ENCODE measurements at places on chromosomes 13 and 19.

DNA sequence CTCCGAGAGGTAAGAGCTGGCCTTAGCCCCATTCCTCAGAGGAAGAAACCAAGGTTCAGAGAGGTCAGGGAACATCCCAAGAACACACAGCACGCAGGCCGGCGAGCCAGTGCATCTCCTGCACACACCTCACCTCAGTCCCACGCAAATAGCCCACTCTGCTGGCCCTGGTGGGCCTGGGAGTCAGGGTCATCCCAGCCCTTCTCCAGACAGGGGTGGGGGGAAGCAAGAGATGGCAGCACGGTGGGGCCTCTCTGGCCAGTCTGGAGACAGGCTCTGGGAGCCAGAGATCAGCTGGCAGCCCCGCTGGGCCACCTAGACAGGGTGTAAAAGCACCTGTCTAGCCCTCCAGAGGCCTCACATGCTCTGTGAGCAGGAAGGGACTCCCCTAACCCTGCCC, 26.8 kb downstream of the TUBA3C start:
- DNase-seq, result no peak

DNA sequence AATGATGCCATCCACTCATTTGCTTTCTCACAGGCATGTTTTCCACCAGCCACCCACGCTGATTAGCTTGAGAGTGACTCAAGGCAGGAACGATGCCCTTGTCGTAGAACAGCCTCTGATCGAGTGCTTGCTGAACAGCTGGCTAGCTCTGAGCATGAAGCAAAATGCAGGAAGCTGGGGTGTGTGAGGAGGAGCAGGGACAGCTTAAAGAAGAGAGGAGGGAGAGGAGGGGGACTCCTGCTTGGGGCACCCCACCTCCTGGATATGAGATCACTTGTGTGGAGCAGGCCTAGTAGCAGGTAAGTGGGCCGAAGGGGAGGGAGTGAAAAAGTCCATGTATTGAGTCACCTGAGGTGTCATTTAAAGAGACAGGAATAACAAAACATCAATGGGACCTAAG, 48.8 kb downstream of the IRS2 start:
- no peak for DNase-seq

- DNase-seq, result no peak
These were observed at the start of gene RTBDN for GRCh38 chr19:12834566-12834943. RTBDN (minus strand) TSS chr19:12834579; CDS start chr19:12829979, 4,600 bp downstream.

DNA sequence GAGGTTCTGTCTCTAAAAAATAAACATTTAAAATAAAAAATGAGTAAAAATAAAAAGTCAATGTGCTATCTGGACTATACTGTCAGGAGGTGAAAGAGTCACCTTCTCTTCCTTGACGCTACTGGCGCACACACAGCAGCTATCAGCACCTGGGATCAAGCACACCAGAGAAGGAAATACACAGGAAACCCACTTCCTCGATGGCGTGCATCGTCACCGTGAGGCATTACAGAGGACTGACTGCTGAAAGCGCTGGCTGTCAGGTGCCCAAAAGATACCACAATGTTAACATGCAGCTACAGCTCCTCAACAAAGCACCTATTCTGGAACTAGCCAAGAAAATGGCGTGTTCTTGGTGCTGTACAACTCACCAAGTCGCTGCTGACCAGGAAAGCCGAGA, 6.1 kb downstream of the SLC35E1 start:
- DNase-seq, result no peak

DNA sequence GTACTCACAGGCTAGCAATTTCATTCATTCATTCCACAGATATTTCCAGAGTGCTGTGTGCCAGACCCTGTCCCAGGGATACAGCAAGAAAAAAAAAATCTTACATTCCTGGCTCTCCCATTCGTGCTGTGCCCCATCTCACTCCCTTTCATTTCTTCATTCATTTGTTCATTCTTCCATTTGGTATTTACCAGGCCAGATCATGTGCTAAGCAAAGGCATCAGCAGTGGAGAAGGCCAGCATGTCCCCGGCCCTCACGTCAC, 2.3 kb downstream of the MAP3K10 start:
- DNase-seq, result no peak

DNA sequence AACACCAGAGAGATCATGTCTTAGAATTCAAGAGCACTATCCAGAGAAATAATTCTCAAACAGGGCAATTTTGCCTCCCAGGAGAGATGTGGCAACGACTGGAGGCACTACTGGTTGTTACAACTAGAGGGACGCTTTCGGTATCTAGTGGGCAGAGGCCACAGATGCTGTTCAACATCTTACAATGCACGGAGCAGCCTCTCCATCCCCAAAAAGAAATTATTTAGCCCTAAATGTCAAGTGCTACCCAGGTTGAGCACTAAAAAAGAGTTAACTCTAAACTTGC, 78.6 kb downstream of the ABCC4 start:
- no peak for DNase-seq

- no peak for DNase-seq
These were observed 678.9 kb upstream of the SLITRK5 start for GRCh38 chr13:86992251-86992650.

DNA sequence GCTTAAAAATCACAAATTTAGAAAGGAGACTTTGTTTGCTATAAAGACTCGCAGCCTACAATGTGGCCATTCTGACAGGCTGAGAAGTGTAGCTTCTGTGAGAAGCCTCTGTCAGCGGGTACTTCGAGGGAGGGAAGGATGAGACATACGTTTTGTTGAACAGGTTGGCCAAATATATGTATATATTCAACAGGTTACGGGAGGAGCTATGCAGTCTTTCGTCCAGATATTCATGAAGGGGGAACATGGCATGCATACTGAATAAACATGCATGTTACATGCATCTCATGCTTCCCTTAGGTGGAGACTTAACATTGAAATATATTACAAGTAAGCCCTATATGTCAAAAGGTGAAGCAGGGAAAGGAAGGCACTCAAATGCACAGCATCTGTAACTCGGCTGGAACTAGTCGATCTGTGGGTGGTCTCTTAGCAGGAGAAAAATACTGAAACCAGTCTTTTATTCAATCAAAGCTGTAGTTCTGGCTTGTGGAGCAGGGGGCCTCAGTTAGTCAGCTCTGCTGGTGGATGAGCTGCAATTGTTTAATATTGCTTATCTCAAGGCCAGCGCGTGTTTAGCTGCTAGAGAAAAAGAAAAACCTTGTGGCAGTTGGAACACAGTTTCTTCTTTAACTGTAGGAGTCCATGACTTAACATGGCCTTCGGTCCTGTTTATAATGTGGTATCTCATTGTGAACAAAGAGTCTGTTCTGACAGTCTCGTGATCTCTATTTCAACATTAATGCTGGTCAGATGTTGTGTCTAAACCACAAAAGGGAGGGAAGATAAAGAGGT, 94.3 kb downstream of the FAM216B start:
- DNase-seq, result peak; percentile 56

- DNase-seq, result no peak
These were observed 1.2 kb downstream of the DLL3 start for GRCh38 chr19:39499932-39500331.

GRCh38 chr13:77817521-77817920, 101.1 kb downstream of the EDNRB start:
- DNase-seq, result no peak

- no peak for DNase-seq
These were observed 34.1 kb downstream of the CSNK1G2 start for GRCh38 chr19:1975162-1975480.

DNA sequence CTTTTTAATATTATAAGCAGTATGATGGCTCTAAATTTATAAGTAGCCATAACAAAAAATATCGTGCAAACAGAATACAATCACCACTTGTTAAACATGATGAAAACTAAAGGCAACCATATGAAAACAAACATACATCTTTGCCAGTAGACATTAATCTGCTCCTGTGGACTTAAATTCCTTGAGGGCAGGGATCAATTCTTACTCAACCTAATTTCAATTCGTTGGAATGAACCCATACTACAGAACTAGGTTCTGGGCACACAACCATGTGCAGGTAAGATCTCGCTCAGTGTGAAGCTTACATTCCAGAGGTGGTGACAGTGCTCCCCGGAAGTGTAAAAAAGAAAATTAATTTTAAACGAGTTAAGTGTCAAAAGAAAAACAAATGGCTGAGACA, 13.4 kb downstream of the TBC1D4 start:
- no peak for DNase-seq

GRCh38 chr19:55447421-55448174, 4.5 kb upstream of the SHISA7 start:
- peak; percentile 67 for DNase-seq

DNA sequence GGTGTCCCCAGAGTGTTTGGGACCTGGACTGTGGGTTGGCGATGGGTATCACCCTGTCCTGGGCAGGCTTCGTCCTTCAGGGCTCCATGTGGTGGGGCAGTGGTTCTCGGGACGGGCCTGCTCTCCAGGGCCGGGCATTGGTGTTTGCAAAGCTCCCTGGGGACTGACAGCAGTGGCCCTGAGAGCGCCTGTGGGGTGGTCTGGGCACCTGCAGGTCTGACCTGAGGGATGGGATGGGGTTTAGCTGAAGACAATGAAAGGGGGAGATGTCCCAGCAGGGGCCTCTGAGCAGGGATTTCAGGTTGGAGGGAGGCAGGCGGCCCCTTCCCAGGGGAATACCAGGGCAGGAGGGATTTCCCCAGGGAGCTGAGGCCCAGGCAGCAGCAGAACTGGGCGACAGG, 68.3 kb upstream of the MCF2L start:
- DNase-seq, result no peak

GRCh38 chr13:98144027-98144741, 1.3 kb downstream of the FARP1 start:
- DNase-seq, result peak; percentile 67

GRCh38 chr19:33400856-33401682, 27.6 kb downstream of the CEBPG start:
- DNase-seq, result no peak

- no peak for DNase-seq
These were observed 1881.5 kb upstream of the PCDH20 start for GRCh38 chr13:63297163-63297562.

DNA sequence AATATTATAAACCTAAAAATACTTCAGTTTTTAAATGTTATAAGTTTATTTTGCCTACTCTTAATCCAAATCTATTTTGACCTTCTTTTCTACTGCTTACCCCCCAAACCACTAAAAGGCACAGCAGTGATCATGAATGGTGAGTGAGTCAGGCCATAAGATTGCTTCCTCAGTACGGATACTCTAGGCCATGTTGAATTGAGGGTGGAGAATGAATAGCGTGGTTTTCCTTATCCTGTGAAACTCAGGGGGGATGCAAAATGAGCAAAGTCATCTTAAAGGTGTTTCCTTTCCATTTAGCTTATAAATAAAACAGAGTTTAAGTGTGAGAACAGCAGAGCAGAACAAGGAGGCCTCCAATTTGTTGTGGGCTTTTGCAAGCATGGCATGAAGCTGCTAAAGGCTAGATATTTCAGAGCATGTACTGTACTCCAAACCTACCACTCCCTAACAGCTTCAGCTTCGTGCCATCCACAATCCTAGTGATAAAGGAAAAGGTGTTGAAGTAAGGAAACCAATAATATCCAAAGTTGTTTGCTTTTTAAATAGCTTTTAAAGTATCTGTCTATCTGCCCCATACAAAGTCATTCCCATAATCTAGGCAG, 25.0 kb downstream of the SERPINE3 start:
- no peak for DNase-seq

DNA sequence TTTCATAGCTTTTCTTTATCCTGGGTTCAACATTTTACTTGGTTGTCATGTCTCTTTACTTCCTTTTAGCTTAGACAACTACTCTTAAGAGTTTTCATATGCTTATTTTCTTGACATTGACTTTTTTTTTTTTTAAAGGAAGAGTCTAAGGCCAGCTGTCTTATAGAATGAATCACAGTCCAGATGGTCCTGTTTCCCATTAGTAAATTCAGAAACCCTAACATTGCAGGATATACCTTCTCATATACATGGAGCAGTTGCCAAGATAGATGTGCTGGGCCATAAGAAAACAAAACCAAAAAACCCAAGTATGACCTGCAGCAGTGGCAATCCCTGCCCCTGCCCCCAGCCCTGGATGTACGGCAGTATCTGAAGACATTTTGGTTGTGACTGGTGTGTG, 72.8 kb downstream of the COG3 start:
- DNase-seq, result no peak

- no peak for DNase-seq
These were observed 214.1 kb upstream of the UFM1 start for GRCh38 chr13:38135592-38135991.

DNA sequence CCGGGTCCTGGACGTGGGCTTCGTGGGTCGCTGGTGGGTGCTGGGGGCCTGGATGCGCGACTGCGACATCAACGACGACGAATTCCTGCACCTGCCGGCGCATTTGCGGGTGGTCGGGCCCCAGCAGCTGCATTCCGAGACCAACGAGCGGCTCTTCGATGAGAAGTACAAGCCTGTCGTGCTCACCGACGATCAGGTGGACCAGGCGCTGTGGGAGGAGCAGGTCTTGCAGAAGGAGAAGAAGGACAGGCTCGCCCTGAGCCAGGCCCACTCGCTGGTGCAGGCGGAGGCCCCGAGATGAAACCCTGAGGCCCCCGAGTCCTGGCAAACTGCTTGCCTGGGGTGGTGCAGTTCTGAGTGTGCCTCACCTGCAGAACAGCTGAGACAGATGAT, 787 bp downstream of the TIMM29 start:
- DNase-seq, result no peak

DNA sequence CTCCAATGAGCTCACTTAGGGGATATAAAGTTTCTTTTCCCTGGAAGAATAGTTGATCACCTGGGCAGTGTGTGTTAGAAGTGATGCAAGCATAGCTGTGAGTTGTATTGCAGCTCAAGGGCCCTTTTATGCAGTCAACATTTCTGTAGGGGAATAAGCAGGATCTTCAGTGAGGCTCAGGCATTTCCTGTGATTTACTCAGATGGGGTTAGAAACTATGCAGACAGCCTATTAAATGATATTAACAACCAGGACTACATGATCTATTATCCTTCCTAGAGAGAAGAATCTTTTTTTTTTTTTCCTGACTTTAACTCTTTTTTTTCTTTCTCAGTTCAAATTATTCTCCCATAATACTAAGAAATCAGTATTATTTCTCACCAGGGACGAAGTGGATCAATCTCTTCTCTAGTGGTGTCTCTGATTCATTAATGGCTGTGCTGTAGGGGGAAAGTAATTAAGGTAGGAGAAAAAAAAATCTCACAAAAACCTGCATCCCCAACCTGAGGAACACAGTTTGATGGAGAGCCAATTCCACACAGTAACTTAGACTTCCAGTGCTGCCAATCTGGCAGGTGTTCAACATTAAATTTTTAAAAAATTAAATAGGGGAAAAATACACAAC, 126.4 kb upstream of the SLC10A2 start:
- no peak for DNase-seq

GRCh38 chr13:90447734-90448101, 899.8 kb upstream of the MIR17HG start:
- no peak for DNase-seq

- DNase-seq, result no peak
These were observed 283.1 kb downstream of the TDRD3 start for GRCh38 chr13:60679928-60680694.

GRCh38 chr19:900302-901111, 7.2 kb downstream of the RNU6-9 start:
- DNase-seq, result no peak

Data from BE2C (cell line).